ENCODE measurements at places on chromosomes 1 and 21.

DNA sequence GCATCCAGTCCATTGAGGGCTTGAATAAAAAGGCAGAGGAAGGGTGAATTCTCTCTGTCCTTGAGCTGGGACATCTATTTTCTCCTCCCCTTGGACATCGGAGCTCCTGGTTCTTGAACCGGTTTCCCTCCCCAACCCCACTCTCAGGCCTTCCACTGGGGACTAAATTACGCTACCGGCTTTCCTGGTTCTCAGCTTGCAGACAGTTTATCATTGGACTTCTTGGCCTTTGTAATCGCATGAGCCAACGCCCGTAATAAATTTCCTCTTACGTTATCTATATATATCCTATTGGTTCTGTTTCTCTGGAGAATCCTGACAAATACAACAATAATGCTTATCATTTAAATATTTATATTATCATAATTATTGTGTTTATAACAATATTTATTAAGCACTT lies 20.4 kb upstream of the COL9A2 start:
- no peak for DNase-seq

DNA sequence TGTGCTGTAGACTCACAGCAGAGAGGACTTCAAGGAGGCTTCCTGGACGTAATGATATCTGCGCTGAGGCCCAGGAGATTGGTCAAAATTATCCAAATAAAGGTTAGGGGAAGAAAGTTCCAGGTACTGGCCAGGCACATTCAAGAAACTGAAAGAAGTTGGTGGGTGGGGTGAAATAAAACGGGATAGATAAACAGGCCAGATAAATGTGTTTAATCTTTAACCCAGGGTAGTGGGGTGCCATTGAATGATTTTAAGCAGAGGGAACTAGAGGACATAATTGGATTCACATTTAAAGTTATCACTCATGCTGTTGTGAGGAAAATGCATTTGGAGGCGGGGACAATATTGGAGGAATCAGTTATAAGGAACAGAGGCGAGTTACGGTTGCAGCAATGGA lies 134.7 kb downstream of the NR5A2 start:
- DNase-seq, result no peak

- no peak for DNase-seq
These were observed 6.1 kb downstream of the NPPA start for GRCh38 chr1:11841245-11842153.

DNA sequence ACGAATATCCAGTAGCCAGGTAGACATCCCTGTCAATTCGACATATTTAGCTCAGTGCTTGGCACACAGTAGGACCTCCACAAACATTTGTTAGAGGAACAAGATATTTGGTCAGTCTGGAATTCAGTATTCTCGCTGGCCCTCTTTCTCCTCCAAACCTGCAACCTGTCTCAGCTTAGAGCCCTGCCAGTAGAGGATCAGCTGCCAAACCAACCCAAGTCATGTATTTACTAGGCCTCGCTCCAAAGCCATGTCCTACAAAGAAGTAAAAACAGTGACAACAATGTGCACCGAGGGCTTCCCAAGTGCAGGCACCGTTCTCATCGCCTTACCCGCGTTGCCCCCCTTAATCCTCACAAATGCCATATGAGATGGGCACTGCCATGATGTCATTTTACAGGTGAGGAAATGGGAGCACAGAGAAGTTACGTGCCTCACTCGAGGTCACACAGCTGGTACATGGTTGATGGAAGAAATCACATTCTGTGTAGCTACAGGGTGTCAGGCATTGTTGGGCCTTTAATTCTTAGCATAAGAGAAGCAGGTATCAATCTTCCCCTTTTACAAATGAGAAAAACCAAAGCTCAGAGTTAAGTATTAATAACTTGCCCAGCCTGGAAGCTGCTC lies 26.0 kb upstream of the CDCA8 start:
- DNase-seq, result no peak

- no peak for DNase-seq
These were observed 41.2 kb downstream of the DPT start for GRCh38 chr1:168687816-168688215.

GRCh38 chr1:234610061-234610665 lies at the start of gene IRF2BP2:
Gene IRF2BP2 (minus strand): TSS chr1:234610178. CDS start chr1:234609494, 684 bp downstream.
- DNase-seq, result peak; percentile 86
